ENCODE measurements at places on chromosomes 2 and 18. TPM values are rescaled to one million over a fixed set of nuclear protein-coding genes. Genes with fewer than 3 reads are reported as not detected.

- no peaks in the 10 kb centered on the region for H3K36me3 ChIP-seq
- H3K4me1 ChIP-seq = peaks cover 8% of the 10 kb centered on the region
- H3K4me3 ChIP-seq = no peak overlapping the region
- H3K27ac ChIP-seq = no peak overlapping the region
- peaks cover 21% of the 10 kb centered on the region for H3K27me3 ChIP-seq
Measured at GRCh38 chr2:105141099-105141614, 100.4 kb upstream of the GPR45 start.

DNA sequence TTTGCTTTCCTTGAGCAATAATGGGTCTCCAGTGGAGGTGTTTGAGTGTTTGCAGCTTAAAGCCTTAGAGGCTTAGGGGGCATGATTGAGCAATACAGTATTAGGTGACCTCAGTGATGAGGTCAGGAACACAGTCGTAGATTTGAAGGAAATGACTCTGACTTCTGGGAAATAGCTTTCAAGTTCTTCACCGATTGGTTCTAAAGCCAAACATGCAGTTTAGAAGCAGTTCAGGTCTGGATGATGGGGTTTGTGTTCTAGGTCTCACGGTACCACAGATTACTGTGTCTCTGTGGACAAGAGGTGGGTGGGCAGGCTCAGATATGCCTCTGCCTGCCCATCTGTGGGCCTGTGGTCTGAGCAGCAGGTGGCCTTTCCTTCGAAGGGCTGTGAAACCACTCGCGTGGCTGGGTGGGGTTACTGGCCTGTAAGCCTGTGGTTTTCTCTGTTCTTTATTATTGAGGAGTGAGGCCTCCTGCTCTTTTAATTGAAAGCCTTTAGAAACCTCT is 7.8 kb downstream of the MTHFD2 start:
- no peaks in the 10 kb centered on the region for H3K27me3 ChIP-seq
- H3K4me3 ChIP-seq = no peak overlapping the region
- DNase-seq = no peak
- H3K36me3 ChIP-seq = no peaks in the 10 kb centered on the region
- no peaks in the 10 kb centered on the region for H3K4me1 ChIP-seq

- H3K4me3 ChIP-seq = no peak overlapping the region
- no peak overlapping the region for H3K27ac ChIP-seq
- no peaks in the 10 kb centered on the region for H3K27me3 ChIP-seq
- no peaks in the 10 kb centered on the region for H3K36me3 ChIP-seq
- H3K4me1 ChIP-seq = no peaks in the 10 kb centered on the region
Measured at GRCh38 chr2:109143214-109144187, 14.5 kb downstream of the SH3RF3 start.

RUFY4 gene
- total RNA-seq = 0.55 TPM

GRCh38 chr18:25284281-25284680 is 67.7 kb downstream of the ZNF521 start:
- H3K36me3 ChIP-seq = no peaks in the 10 kb centered on the region
- peaks cover 10% of the 10 kb centered on the region for H3K4me1 ChIP-seq
- no peak overlapping the region for H3K27ac ChIP-seq
- DNase-seq = no peak
- H3K27me3 ChIP-seq = no peaks in the 10 kb centered on the region

DNA sequence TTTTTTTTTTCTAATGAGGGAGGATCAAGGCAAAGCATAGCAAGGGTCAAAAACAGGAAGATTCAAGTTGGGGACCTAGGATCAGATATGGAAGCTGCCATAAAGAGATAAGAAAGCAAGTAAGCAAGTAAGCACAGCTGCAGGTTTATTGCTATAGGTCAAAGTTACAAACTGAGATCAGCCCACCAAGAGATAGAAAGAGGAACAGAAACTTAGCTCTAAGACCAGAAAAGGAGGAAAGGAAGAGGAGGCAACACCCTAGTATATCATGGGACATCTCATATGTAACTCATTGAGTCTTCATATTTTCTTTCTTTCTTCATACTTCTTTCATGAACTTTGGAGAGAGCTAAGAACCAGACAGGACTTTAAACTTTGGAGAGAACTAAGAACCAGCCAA is 295.9 kb upstream of the CRIM1 start:
- H3K27me3 ChIP-seq = no peaks in the 10 kb centered on the region
- no peaks in the 10 kb centered on the region for H3K4me1 ChIP-seq
- H3K36me3 ChIP-seq = no peaks in the 10 kb centered on the region
- H3K27ac ChIP-seq = no peak overlapping the region
- DNase-seq = no peak

DNA sequence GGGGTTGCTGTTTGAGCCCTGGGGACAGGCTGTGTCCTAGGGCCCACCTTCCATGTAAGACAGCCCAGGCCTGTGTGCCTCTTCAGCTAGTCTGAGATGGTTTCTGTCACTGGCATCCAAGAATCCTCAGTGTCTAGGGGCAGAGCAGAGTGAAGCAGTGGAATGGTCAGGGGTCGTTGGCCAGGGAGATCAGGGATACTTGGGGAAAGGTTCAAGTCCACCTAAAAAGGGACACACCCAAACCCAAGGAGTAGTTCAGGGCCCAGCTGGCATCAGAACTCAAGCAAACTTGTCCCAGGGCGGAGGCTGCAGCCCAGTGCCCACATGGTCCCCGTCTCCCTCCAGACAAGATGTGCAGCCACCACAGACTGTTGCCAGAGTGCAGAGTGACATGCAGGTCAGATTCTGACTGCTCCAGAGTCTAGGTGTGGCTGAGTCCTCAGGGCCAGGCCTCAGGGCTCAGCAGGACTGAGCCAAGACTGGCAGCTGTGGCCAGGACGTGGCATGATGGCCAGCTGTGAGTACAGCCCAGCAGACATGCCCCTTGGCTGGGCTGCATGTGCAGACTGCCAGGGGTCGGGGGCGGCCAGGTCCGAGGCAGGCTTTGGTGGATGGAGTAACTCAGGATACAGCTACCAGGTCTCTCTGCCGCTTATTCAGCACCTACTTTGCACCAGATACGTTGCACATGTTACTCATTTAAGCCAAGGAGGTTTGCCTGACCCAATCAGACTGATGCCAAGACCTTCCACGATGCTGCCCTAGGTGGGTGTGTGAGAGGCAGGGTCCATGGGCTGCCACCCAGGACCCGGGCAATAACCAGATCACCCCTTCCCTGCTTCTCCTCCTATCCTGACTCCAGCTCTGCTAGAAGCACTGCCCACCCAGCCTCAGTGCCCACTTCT is 146.6 kb downstream of the SMAD7 start:
- peaks cover 5% of the 10 kb centered on the region for H3K36me3 ChIP-seq
- no peaks in the 10 kb centered on the region for H3K4me1 ChIP-seq
- H3K4me3 ChIP-seq = no peak overlapping the region
- no peak overlapping the region for H3K27ac ChIP-seq

DNA sequence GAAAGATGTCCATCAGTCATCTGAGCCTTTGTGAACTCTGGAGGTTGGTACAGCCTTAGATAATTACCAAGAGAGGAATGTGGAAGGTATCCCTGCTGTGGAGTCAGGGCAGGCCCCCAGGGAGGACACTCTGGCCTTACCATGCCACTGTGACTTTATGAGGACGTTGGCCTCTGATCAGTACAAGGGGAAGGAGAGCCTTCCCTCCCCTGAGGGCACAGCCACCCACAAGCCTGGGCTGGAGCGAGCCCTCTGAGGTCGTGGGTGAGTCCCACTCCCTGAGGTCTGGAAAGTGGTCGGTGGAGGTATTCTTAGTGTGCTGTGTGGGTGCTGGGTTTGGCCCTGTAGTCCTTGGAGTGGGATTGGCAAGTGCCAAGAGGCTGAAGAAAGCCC is 91.6 kb downstream of the STPG4 start:
- peaks cover 75% of the 10 kb centered on the region for H3K4me1 ChIP-seq
- H3K36me3 ChIP-seq = no peaks in the 10 kb centered on the region
- no peaks in the 10 kb centered on the region for H3K27me3 ChIP-seq
- H3K27ac ChIP-seq = peak overlapping the region; percentile 39
- no peak overlapping the region for H3K4me3 ChIP-seq

NPHP1 gene
- total RNA-seq = 6.1 TPM

- no peak for DNase-seq
- H3K27me3 ChIP-seq = peaks cover 22% of the 10 kb centered on the region
- no peaks in the 10 kb centered on the region for H3K36me3 ChIP-seq
- H3K27ac ChIP-seq = no peak overlapping the region
- H3K4me3 ChIP-seq = no peak overlapping the region
Measured at GRCh38 chr2:31129375-31130171, 8.7 kb downstream of the GALNT14 start.

FAM237A gene
- total RNA-seq = not detected

DNA sequence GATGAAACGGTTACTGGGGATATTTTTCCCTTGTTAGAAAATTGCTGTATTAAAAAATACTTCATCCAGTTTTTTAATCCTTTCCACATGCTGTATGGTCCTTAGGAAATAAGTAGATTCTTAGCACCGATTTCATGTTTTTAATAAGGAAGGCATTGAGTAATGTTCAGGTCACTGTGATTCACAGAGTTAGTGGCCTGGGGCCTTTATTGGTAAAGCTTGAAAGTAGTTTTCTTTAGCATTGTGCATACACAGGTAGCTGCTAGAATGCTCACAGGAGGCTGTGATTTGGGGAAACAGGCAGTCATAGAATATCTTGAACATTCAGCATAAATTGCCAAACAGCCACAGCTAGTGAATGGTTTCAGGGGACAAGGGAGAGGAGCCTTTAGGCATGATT is 79.8 kb downstream of the XRCC5 start:
- no peaks in the 10 kb centered on the region for H3K27me3 ChIP-seq
- no peak for DNase-seq
- H3K4me3 ChIP-seq = no peak overlapping the region
- H3K36me3 ChIP-seq = peaks cover 9% of the 10 kb centered on the region

- H3K27me3 ChIP-seq = no peaks in the 10 kb centered on the region
- H3K27ac ChIP-seq = no peak overlapping the region
- H3K4me1 ChIP-seq = no peaks in the 10 kb centered on the region
- no peaks in the 10 kb centered on the region for H3K36me3 ChIP-seq
Measured at GRCh38 chr2:11398750-11399437, 54.5 kb upstream of the ROCK2 start.

DNA sequence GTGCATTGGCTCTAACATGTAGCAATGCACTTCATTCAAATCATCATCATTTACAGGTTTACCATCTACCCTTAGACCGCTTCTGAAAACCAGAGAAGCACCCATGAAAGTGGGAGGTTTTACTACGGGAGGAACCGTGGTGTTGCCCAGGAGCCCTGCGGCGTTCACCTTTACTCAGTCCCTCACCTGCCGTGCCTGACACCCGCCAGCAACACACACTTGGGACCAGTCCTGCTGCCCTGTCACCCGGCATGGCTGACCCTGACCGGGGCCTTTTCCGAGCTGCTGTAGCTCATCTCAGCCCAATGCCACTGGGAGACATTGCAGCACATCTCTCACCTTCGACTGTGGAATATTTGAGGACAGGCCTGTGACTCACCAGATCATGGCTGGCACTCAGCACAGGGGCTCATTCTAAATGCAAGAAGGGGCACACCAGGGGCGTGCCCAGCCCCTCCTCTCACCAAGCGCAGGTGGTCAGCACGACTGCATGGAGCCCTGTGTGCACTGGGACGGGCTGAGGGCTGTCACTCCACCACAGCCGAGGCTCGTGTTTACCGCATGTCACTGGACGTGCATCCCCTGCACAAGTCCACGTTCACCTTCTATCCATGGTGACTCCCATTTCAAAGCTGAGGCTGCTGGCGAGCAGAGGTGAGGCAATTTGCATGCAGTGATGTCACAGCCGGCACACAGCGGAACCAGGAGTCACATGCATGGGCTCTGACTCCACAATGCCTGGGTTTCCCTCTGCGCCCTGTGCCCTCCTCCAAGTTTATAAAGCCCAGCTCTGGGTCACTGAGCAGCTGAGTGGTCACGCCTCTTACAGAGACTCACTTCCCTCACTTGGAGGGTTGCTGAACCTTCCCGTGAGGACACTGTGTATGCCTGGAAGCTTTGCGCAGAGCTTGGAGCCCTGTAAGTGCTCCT is 76.7 kb upstream of the SNTG2 start:
- H3K27me3 ChIP-seq = no peaks in the 10 kb centered on the region
- no peaks in the 10 kb centered on the region for H3K4me1 ChIP-seq
- H3K4me3 ChIP-seq = no peak overlapping the region
- H3K36me3 ChIP-seq = no peaks in the 10 kb centered on the region
- no peak for DNase-seq

DNA sequence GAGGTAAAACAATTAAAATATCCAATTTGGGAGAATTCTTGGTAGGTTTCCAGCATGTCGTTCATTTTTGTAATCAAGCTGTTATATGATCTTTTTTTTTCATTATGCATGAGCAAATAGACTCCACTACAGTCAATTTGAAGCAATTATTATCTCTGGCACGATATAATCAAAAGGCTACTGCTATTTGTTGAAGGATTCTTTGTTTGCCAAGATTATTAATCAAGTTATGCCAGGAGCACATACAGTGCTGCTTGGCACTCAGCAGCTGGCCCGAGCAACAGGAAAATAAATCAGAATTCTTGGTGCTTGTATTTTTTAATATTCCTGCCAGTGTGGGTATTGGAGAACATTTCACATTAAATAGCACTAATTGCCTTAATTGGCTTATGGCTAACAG is 279.5 kb downstream of the RND3 start:
- peaks cover 34% of the 10 kb centered on the region for H3K4me1 ChIP-seq
- no peaks in the 10 kb centered on the region for H3K36me3 ChIP-seq
- no peak overlapping the region for H3K27ac ChIP-seq

DNA sequence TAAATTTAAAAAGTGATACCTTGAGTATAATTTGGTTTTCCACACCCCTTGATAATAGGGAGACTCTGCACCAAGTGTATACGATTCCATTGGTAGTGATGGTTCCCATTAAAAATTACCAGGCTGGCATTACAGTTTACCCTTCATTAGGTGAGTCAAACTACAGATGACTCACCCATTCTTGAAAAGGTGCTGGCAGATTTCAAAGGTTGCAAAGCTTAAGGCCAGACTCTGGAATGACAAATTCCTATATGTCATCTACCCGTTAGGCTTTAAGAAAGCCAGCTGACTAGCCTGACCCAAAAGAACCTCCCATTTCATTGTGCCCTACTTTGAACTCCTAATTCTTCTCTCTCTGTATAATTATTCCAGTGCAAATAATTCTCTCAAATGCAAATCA is 124.4 kb downstream of the LRRTM4 start:
- no peaks in the 10 kb centered on the region for H3K27me3 ChIP-seq
- no peaks in the 10 kb centered on the region for H3K36me3 ChIP-seq
- H3K4me1 ChIP-seq = no peaks in the 10 kb centered on the region
- no peak overlapping the region for H3K4me3 ChIP-seq

- no peaks in the 10 kb centered on the region for H3K27me3 ChIP-seq
- no peak overlapping the region for H3K27ac ChIP-seq
- no peak for DNase-seq
- no peak overlapping the region for H3K4me3 ChIP-seq
- H3K36me3 ChIP-seq = no peaks in the 10 kb centered on the region
- no peaks in the 10 kb centered on the region for H3K4me1 ChIP-seq
Measured at GRCh38 chr2:191291471-191291870, 46.3 kb downstream of the MYO1B start.

- no peaks in the 10 kb centered on the region for H3K36me3 ChIP-seq
- H3K27me3 ChIP-seq = no peaks in the 10 kb centered on the region
- no peak for DNase-seq
- no peak overlapping the region for H3K27ac ChIP-seq
- no peaks in the 10 kb centered on the region for H3K4me1 ChIP-seq
Measured at GRCh38 chr18:68397241-68398035, 317.5 kb downstream of the TMX3 start.

GRCh38 chr2:203580844-203581243 is 45.7 kb upstream of the RAPH1 start:
- no peak for DNase-seq
- peaks cover 27% of the 10 kb centered on the region for H3K4me1 ChIP-seq
- H3K4me3 ChIP-seq = no peak overlapping the region
- no peak overlapping the region for H3K27ac ChIP-seq
- no peaks in the 10 kb centered on the region for H3K27me3 ChIP-seq
- no peaks in the 10 kb centered on the region for H3K36me3 ChIP-seq

- H3K27me3 ChIP-seq = no peaks in the 10 kb centered on the region
- no peak for DNase-seq
- no peak overlapping the region for H3K4me3 ChIP-seq
- no peaks in the 10 kb centered on the region for H3K4me1 ChIP-seq
Measured at GRCh38 chr2:86160156-86160952, 34.9 kb downstream of the IMMT start.

VIT gene
- total RNA-seq = 13.2 TPM
